ENCODE measurements at places on chromosomes 11 and 22.

GRCh38 chr11:134070342-134070845 is 1.5 kb downstream of the JAM3 start:
- no peak for DNase-seq

- no peak for DNase-seq
These were observed 3.1 kb upstream of the IL10RA start for GRCh38 chr11:117983163-117983475.

DNA sequence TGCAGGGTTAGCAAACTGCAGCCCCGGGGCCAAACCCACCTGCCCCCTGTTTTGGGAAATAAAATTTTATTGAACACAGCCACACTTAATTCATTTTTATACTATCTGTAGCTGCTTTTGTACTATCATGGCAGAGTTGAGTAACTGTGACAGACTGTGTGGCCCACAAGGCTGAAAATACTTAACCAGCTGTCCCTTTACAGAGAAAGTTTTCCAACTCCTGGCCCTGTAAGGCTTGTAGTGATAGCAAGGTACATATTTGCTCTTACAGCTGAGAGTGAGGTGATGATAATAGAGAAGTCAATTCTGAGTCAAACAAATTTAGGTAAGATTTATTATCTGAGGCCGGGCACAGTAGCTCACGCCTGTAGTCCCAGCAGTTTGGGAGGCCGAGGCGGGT is 87.4 kb upstream of the SLC6A5 start:
- DNase-seq = no peak

DNA sequence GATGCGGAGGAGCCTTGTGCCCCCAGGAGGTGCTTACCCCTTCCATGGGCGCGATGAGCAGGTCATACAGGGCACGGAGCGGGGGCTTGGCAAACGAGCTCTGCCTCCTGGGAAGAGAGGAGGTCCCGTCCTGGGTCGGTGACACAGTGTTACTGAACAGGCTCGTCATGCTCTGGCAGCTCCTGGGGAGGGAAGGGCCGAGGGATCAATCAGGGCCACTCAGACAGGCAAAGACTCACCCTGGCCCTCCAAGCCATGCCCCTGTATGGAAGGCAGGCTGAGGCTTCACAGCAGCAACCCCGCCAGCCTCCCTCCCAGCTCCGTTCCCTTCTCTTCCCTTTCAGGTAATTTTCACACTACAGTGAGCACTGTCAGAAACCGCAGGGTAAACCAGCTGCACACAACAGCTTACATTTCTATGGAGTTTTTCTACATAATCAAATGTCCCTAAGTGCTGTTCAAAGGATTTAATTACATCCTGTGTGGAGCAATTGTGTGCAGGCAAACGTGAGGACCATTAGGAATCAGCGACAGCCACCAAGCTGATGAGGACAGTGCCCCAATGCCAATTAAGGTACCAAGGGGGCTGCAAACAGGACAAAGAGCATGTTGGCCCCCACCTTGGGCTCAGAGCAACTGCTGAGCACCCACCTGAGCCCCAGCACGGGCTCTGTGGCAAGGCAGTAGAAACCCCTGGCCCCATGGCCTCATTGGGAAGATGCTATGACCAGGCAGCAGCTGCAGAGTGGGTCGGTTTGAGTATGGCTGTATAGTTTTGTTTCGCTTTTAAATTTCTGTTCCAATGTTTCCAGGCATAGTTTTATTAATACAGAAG is 95.4 kb upstream of the PITPNB start:
- no peak for DNase-seq

GRCh38 chr11:90330632-90331031 is 107.8 kb upstream of the CHORDC1 start:
- no peak for DNase-seq

Data from right forelimb (tissue), 1 donor.